ENCODE measurements at places on chromosomes 3 and 15. TPM values are rescaled to one million over a fixed set of nuclear protein-coding genes. Genes with fewer than 3 reads are reported as not detected.

SERINC4 gene
- 0.20 TPM for total RNA-seq

ADCY5 gene
- total RNA-seq: under 0.01 TPM

SLC24A5 gene
- not detected for total RNA-seq

STRA6 gene
- not detected for total RNA-seq

SUCNR1 gene
- total RNA-seq: not detected

GOLGA8F gene
- total RNA-seq: not detected

RHOV gene
- not detected for total RNA-seq

CDV3 gene
- total RNA-seq: 112 TPM

TMC3 gene
- total RNA-seq: not detected

UCN2 gene
- total RNA-seq: 0.20 TPM

LRRC49 gene
- 5.5 TPM for total RNA-seq

NCBP2 gene
- total RNA-seq: 48.5 TPM

Data from subcutaneous preadipocyte (primary cell).